ENCODE measurements at places on chromosomes 1 and 21.
A peak's percentile ranks its signal among the peaks of the same experiment; 100 is the strongest.

DNA sequence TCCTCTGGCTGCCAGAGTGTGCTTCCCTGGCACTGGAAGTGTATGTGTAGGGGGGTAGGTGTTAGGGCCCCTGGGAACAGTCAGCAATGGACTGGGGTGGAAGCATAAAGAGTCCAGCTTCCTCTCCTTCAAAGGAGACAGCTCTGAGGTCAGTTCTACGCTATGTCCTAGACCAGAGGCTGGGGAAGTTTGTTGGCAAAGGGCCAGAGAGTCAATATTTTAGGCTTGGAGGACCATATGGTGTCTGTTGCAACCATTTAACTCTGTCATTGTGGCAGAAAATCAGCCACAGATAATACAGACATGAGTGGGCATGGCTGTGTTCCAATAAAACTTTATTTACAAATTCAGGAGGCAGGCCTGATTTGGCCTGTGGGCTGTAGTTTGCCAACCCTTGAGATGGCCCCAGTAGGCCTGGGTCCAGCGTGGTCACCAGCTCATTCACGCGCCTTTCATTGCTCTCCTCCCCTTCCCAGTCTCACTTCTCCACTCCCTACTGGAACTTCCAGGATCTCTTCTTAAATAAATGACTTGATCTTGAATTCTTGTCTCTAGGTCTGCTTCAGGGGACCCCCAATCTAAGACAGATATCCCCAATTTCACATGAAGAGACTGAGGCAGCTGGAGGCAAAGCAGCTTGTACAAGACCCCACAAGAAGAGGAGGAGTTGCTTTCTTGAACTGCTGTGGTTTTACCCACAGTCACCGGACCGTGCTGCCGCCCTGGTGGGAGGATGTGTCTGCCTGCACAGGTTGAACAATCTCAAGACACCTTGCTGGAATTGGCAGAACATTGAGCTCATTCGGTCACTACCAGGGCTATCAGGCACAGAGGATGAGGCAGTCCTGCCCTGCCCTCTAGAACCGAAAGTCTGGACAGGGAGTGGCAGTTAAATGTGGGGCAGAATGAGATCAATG, 162.4 kb upstream of the POU3F1 start:
- peak; percentile 75 for DNase-seq

DNA sequence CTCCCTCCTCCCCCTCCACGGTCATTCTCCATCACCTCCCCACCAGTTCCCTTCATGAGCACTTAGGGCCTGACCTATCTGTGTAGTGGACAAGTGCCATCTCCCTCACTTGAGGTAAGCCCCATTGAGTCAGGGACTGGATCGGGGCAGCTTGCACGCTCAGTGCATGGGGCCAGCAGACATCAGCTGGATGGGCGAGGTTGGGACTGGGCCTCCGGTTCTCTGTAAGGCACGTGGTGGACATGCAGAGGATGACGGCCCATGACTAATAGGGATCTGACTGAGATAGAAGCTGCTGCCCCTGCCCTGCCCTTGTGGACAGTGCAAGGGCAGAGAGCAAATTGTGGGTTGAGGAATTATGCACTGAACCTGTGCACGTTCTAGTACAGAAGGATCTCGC, 120.4 kb upstream of the C1orf174 start:
- no peak for DNase-seq

GRCh38 chr1:9302745-9303524, 10.2 kb downstream of the SPSB1 start:
- no peak for DNase-seq

GRCh38 chr1:46168477-46168876, 6.4 kb upstream of the TSPAN1 start:
- DNase-seq: no peak

DNA sequence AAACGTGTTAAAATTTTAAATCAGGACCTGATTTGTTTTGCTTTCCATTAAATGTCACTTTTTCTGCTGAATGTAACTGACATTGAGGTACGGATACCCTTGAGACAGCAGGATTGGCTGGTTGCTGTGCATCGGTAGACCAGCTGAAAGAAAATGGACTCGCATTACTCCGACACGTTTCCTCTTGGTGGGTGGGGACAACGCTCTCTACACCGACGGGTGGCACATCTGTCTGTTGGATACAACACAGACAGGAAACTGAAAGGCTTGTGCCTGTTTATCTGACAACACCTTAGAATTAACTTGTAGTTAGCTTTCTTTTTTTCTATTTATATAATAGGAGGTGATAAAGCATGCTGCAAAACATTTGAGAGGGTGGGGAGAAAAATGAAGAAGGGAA, 19.4 kb downstream of the PRPF38A start:
- no peak for DNase-seq

GRCh38 chr1:214444182-214444939, 107.0 kb downstream of the PTPN14 start:
- no peak for DNase-seq

DNA sequence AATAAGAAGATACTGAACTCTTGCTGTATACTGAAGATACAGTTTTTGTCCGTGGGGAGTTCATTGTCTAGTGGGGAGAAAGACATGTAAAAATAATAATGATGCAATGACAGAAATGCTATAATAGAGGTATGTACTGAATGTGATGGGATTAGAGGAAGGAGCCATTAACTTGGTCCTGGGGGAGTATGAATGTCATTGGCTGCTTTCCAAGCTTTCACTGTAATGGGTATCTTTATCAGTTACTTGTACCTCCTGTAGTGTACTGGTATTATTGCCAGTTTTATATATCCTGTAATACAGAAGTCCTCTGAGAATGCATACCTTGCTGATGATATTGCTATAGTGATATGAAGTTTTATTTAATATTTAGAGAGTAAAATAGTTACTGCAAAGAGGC, 7.4 kb downstream of the BTBD8 start:
- DNase-seq: no peak

- DNase-seq: no peak
Measured at GRCh38 chr1:175287377-175287776, 94.8 kb upstream of the KIAA0040 start.

DNA sequence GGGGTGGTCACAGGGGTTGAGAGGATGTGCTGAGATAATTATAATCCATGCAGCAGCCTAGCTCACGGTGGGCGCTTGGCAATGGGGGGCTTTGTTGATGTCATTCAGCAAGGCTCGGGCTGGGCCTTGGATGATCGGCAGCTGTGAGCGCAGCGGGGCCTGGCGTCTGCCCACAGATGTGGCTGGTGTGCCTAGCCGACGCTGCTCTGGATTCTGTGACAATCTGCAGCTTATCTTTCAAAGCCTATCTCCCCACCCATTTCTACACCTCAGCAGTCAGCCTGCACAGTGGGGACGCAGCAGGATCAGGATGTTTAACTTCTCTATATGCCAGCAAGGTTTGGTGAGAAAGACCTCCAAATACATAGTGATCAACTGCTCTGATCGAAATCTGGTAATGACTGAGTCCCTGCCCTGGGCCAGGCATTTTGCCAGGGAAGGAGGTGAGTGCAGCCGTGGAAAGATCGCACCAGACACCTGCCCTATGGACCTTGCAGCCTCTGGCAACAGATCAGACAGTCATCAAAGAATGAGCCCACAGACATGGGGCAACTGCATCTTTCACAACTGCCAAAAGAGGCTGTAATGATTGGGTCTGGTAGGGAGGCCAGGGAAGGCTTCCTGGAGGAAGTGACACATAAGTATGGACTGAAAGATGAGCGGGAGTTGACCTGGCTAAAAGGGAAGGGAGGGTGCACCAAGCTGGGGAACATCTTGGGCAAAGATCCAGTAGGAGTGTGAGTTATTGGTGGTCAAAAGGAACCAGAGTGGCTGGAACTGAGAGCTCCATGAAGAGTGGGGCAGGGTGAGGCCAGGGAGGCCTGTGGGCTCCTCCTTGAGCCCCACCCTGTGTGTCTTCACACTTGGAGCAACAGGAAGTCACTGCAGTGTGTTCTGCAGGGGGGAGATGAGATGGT, 35.3 kb downstream of the EPHB2 start:
- no peak for DNase-seq

DNA sequence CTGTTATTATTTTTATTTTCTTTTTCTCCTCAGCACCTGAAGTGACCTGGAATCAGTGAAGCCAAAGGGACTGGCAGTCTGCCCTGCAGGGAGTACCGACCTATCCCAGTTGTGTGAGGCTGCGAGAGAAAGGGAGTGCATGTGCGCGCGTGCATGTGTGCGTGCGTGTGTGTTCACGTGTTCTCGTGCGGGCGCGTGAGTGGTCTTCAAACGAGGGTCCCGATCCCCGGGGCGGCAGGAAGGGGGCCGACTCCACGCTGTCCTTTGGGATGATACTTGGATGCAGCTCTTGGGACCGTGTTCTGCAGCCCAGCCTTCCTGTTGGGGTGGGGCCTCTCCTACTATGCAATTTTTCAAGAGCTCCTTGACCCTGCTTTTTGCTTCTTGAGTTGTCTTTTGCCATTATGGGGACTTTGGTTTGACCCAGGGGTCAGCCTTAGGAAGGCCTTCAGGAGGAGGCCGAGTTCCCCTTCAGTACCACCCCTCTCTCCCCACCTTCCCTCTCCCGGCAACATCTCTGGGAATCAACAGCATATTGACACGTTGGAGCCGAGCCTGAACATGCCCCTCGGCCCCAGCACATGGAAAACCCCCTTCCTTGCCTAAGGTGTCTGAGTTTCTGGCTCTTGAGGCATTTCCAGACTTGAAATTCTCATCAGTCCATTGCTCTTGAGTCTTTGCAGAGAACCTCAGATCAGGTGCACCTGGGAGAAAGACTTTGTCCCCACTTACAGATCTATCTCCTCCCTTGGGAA, 123.3 kb downstream of the PRDM2 start:
- no peak for DNase-seq

DNA sequence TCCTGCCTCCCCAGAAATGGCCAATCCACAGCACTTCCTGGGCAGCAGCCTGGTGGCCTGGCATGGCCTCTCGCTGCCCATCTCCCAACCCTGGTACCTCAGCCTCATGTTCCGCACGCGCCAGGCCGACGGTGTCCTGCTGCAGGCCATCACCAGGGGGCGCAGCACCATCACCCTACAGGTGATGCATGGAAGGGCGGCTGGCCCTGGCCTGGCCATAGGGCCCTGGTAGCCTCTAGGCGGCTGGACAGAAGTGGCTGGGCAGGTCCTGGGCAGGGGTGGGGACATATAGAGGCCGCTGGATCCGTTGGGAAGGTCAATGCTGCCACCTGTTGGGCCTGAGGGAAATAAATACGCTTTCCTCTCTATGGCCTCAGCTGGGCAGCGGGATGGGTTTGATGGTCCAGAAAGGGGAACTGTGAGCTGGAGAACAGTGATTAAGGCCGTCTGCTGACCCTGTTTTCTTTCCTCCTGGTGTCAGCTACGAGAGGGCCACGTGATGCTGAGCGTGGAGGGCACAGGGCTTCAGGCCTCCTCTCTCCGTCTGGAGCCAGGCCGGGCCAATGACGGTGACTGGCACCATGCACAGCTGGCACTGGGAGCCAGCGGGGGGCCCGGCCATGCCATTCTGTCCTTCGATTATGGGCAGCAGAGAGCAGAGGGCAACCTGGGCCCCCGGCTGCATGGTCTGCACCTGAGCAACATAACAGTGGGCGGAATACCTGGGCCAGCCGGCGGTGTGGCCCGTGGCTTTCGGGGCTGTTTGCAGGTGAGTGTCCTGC, 14.4 kb downstream of the CELSR2 start:
- peak; percentile 50 for DNase-seq

DNA sequence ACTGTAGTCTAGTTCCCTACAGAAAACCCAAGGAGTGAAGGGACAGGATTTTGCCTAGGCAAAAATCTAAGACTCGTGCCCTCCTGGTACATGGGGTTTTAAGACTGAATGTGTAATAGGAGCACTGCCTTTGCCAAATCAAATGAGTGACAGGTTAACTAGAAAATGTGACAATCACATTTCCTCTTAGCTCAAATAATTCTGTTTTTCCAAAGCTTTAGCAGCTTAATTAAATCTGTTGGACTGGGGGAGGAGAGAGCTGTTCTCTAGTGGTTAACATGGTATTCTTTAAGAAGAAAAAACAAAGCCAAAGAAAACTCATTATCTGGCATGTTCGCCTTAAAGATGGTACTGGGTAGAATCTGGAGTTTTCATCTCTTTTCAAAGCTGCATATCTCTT, 12.6 kb downstream of the FNDC5 start:
- DNase-seq: no peak

- DNase-seq: no peak
Measured at GRCh38 chr1:247376659-247377058, 39.3 kb upstream of the NLRP3 start.

DNA sequence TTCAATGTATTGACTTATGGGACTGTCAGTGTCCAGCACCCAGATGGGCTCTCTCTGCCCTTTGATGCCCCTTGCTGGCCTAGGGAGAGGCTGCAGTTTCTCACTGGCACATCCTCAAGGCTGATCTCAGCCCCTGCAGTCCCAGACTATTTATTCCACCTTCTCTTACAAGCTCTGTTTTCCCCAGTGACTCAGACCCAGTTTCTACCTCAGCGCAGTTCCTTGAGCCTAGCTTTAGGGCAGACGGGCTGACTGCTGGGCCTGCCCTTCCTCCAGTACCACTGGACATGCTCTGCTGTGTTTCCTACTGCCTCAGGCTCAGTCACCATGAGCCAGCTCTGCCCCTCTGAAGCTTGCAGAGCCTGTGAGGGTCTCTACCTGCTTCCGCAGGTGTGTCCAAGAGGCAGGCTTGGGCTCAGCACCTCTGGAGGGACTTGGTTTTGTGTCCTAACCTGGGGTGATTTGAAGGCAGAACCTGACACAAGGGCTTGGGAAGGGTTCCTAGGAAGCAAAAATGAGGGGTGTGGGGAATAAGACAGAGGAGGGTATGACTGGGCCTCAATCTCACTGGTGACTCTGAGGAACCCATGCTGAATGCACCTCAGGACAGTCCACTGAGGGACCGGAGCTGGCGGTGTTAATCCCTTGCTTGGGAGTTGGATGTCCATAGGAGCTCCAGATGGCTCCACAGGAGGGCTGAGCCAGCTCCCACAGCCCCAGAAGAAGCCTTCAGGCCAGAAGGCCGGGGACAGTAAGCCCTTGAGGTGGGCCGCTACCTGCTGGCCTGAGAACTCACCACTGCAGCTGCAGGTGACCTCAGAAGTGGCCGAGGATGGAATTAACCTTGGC, 689.9 kb downstream of the MATN1 start:
- DNase-seq: no peak

DNA sequence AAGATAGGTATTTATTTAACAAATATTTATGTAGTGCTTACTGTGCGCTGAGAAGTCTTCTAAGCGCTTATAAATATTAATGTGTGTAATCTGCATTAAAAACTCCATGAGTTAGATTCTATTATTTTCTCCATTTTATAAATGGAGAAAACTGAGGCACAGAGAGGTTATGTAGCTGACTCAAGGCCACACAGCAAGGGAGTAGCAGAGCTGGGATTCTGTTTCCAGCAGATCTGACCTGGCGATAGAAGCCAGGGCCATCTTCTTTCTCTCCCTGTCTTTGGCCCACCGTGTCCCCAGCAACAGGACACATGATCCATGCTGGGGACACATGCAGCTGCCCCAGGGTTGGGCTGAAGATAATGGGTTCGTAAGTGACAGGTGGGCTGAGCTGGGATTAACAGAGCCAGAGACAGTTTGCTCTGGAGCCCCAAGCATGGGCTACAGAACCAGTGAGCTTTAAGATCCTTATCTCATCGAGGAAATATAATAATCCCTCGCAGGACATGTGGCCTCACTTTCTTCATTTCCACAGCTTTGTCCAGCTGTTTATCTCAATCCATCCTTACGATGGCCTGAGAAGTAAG, 30.3 kb downstream of the IGSF21 start:
- DNase-seq: no peak

All from NCI-H446 (cell line).